ENCODE measurements at places on chromosomes 4 and X. TPM values are rescaled to one million over a fixed set of nuclear protein-coding genes. Genes with fewer than 3 reads are reported as not detected.

APLN gene
- 1,492 TPM for total RNA-seq

MSX1 gene
- total RNA-seq = 13.0 TPM

AFF2 gene
- 0.24 TPM for total RNA-seq

SPRY1 gene
- 22.0 TPM for total RNA-seq

- DNase-seq = no peak
Observed at GRCh38 chr4:170446782-170447181, 357.0 kb upstream of the AADAT start.

DNA sequence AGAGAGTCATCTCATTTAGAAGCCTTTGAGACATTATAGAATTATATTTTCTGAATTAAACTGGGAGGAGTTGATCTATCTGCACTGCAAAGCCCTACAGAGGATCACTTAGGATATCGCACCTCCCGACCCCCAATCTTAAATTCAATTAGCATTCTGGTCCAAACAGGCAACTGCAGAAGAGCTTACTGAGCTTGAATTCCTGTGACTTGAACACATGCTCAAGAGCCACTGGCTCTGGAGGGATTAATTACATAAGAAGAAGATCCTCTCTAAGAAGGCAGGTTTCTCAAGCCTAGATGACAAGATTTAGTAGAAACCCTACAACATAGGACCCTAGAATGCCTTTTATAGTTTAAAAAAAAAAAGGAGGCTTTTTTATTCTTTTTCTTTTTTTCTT is 548.9 kb downstream of the ARAP2 start:
- no peak for DNase-seq

- DNase-seq = no peak
Observed at GRCh38 chrX:17613979-17614588, 123.2 kb upstream of the SCML1 start.

DNA sequence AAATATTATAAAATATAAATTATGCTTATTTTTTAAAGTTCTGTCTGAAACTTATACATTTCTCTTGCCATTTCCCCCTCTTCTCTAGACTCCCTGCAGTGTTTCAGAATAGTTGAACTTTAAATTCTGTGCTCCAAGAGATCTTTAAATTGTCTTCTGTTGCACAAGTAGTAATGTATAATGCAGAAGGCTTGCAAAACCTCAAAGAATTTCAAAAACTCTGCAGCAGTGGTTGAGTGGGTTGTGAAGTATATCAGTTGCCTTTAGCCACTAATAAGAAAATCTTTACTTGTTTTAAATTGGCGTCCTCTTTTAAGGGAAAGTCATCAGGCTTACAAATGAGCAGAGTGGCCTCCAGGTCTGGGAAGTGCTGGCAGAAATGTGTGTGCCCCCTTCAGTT is 1153.3 kb upstream of the PABPC4L start:
- DNase-seq = no peak

DNA sequence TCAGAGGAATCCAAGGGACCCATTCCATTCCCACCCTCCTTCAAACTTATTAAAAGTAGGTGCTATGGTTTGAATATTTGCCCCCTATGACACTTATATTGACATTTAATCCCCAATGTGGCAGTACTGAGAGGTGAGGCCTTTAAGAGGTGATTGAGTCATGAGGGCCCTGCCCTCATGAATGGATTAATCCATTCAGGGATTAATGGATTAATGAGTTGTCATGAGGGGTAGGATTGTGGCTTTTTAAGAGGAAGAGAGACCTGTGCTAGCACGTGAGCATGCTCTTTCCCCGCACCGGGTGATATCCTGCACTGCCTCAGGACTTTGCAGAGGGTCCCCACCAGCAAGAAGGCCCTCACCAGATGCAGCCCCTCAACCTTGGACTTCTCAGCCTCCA is 50.1 kb downstream of the IRF2 start:
- no peak for DNase-seq
